ENCODE measurements at places on chromosomes 16 and 17. TPM values are rescaled to one million over a fixed set of nuclear protein-coding genes. Genes with fewer than 3 reads are reported as not detected.

Gene ZNF213
- 9.5 TPM for total RNA-seq

Gene CCL23
- not detected for total RNA-seq

Gene VTN
- 0.11 TPM for total RNA-seq

Gene CDRT15L2
- total RNA-seq: not detected

Gene ACSM3
- total RNA-seq: 0.77 TPM

Gene SLC13A2
- total RNA-seq: not detected

Gene DHRS7C
- total RNA-seq: not detected

Gene KIF18B
- total RNA-seq: 1.7 TPM

Gene CCL3
- total RNA-seq: not detected

Gene GNGT2
- not detected for total RNA-seq

Gene RND2
- total RNA-seq: 0.50 TPM

Gene ELAC2
- 53.1 TPM for total RNA-seq

Gene OR4D2
- total RNA-seq: not detected

Gene OR4D1
- total RNA-seq: not detected

Gene SPIRE2
- total RNA-seq: 1.1 TPM

Gene AGRP
- total RNA-seq: not detected

Gene TNS4
- total RNA-seq: not detected

Gene TGFB1I1
- 35.5 TPM for total RNA-seq

Measured in uterine smooth muscle cell (primary cell).